Activated T-cell treated with anti-CD3 and anti-CD28 coated beads, Interleukin-2, amount 50 U/mL, for 72 hours (primary cell): ENCODE measurements at places on chromosomes 11 and 22. TPM values are rescaled to one million over a fixed set of nuclear protein-coding genes. Genes with fewer than 3 reads are reported as not detected.

GRCh38 chr11:58004664-58005063 lies 19.0 kb upstream of the OR9Q1 start:
- no peaks in the 10 kb centered on the region for H3K4me1 ChIP-seq
- no peak for DNase-seq
- H3K36me3 ChIP-seq = no peaks in the 10 kb centered on the region
- H3K27me3 ChIP-seq = peaks cover 17% of the 10 kb centered on the region
- H3K4me3 ChIP-seq = no peak overlapping the region

- H3K4me1 ChIP-seq = peaks cover 32% of the 10 kb centered on the region
- H3K27ac ChIP-seq = no peak overlapping the region
- DNase-seq = no peak
- no peaks in the 10 kb centered on the region for H3K36me3 ChIP-seq
- H3K4me3 ChIP-seq = no peak overlapping the region
Measured at GRCh38 chr11:116955949-116956348, 118.5 kb upstream of the APOA1 start.

- no peaks in the 10 kb centered on the region for H3K27me3 ChIP-seq
- no peak for DNase-seq
- no peak overlapping the region for H3K4me3 ChIP-seq
- peaks cover 12% of the 10 kb centered on the region for H3K4me1 ChIP-seq
Measured at GRCh38 chr22:38164551-38164918, 17.1 kb downstream of the PLA2G6 start.

Gene FSHB
- total RNA-seq = not detected

DNA sequence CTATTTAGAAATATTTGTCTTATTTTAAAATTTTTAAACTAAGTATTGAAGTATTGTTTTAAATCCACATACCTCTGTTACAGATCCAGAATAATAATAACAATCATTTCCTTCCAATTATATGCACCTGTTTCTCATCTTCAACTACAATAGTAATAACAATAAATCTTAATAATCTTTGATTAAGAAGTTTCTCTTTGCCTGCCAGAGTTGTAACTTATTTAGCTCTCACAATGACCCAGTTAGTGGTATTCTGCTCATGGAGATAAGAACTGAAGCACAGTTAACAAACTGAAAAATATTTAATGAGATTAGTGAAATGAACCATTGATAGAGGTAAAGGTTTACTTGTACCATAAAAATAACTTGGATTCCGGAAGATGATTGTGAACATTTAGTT lies 796.3 kb downstream of the LUZP2 start:
- no peaks in the 10 kb centered on the region for H3K4me1 ChIP-seq
- H3K4me3 ChIP-seq = no peak overlapping the region
- DNase-seq = no peak
- H3K27me3 ChIP-seq = no peaks in the 10 kb centered on the region
